T follicular helper cell (primary cell): ENCODE measurements at places on chromosomes 11 and 22.

DNA sequence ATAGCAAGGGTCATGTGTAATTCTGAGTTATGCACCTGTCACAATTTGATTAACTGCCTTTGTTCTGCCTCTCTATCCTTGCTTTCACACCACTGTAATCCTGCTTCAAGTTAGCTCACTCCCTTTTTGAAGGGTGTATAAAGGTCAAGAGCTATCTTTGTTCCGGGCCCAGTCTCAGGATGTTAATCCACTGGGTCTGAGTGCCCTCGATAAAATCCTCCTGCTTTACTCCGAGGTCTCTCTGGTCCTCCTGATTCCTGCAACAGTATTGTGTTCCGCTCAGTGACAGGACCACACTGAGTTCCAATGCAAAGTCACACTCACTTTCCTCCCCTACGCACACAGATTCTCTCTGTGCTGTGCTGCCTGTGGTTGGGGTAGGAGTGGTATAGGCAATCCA, 186.5 kb downstream of the DYNC2H1 start:
- DNase-seq, result no peak

DNA sequence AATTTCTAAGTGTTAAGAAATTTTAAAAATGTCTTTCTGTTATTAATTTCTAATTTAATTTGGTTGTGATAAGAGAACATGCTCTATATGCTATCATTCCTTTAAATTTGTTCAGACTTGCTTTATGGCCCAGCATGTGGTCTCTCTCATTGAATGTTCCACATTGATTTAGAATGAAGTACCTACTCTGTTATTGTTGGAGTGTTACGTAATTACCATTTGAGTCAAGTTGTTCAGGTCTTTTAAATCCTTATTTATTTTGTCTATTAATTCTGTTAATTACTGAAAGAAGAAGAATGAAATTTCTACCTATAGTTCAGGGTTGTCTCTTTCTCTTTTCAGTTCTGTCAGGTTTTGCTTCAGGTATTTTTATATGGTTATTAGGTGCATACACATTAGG, 57.0 kb downstream of the PRMT3 start:
- DNase-seq, result no peak

- DNase-seq, result no peak
Observed at GRCh38 chr22:40326905-40327735, 19.2 kb upstream of the ADSL start.

DNA sequence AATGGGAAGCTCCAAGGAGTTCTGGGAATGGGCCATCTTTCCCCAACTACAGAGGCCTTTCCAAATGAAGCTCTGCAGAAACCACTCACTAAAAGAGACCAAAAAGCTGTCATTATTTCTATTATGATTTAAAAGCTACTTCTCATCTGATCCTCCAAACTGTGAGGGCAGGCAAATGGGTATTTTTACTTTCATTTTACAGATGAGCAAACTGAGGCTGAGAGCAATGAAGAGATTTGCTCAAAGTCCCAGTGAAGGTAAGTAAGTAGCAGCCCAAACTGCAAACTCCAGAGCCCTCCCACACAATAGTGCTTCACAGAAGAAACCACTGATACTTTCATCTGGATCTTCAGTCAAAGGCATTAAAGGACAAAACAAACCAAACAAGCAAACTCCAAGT, 1.4 kb downstream of the RSPH14 start:
- DNase-seq, result no peak

DNA sequence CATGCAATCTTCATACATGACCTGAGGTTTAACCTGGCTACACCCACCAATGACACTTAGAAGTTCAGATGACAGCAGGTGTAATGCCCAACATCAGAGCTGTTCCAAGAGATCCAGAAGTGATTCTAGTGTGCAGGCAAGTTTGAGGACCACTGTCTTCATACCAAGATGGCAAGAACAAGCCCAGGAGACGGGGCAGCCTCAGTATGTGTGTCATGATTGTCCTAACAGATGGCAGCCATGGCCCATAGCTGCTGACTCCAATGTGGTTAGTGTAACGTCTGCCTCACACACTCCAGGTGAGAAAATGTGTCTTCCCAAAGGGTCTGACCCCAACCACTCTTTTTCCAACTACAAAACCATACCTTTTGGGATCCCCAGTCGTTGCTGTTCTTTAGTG, 97.3 kb downstream of the ETS1 start:
- DNase-seq, result no peak

GRCh38 chr11:43982421-43982820, 40.0 kb downstream of the C11orf96 start:
- DNase-seq, result no peak

DNA sequence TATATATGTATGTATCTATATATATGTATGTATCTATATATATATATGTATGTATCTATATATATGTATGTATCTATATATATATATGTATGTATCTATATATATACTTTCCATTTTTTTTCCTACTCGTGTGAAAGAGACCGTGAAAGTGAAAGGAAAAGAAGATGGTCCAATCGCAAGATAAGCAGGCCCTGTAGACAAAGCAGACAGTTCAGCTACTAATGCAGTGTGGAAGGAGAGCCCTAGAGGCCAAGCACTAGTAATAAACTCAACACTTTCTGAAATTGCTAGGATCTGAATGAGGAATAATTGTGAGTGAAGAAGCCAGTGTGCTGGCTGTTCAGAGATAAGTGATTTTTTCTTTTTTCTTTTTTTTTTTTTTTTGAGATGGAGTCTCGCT, 47.2 kb downstream of the MCHR1 start:
- peak; percentile 10 for DNase-seq

DNA sequence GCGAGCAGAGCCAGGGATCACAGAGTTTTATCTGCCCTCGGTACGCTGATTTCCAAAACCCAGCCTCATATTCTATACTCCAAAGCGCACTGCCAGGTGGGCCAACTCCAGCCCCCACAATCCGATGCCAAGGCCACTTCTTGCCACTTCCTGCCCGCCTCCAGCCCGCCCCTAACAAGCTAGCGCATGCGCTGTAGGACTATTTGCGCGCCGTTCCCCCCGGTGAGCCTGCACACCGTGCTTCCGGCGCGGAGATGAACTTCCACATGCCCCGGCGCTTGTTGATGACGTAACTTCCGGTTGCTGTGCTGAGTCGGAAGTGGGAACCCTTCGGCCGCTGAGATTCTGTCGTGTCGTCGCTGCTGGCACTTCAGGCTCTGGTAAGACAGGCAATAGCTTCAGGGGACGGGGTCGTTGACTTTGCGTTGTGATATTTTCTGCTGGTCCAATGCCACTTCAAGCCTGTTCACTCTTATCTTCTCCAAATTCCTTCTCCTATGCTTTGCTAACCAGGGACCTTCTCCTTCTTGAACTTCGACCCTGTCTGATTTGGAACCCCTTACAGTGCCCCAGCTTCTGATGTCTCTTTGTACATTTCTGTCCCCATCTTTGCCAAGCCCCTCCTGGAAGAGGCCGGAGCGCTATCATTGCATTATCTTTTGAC, at the start of gene UBE4A:
Gene UBE4A, plus strand, starts transcription at position 306 of the 664 bp plus-strand sequence. CDS start 5,481 bp downstream, outside the sequence.
- peak; percentile 95 for DNase-seq

GRCh38 chr11:3942956-3943497, 87.6 kb downstream of the STIM1 start:
- no peak for DNase-seq

- DNase-seq, result no peak
Observed at GRCh38 chr22:48389916-48390315, 1437.8 kb downstream of the BRD1 start.

GRCh38 chr11:62540804-62541701, 5.6 kb downstream of the AHNAK start:
- DNase-seq, result no peak

DNA sequence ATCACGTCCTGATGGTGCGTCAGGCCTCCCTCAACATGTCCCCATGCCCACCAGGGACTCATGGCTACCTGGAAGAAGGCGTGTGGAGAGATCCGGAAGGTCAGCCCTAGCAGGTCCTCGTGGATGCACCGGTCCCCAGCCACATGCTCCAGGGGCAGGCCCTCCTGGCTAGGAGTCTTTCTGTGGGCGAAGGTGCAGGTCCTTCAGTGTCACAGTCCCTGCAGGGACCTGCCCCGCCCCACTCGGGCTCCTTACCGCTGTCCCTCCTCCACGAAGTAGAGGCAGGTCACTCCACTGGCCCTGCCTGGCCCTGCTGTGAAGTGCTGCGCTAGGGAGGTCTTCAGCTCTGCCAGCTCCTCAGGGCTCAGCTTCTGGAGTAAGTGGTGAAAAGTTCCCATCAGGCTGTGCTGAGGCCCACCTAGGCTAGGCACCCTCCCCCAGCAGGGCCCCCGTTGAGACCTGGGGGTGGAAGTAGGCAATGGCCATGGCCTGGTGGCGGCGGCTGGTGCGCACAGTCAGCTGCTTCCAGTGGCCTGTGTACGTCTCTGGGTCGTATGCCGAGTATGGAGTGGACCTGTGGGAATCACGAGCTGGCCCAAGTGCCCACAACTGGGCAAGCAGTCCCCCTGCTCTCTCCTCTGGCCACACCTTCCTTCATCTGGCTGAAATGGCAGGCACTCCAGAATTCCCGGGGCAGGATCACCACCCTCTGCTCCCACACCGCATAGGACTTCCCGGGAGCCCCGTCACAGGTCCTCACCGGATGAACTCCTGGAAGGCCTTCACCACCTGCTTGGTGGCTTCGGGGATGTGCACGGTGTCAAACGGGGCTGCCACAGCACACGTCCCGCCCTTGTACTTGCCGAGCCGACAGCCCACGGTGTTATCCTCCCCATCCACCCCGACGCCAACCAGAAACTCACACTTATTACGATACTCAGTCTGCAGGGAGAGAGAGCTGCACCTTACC, 1.1 kb upstream of the RANBP1 start:
- DNase-seq, result no peak

- DNase-seq, result peak; percentile 41
Observed at GRCh38 chr11:34250732-34251588, 106.8 kb downstream of the ABTB2 start.

DNA sequence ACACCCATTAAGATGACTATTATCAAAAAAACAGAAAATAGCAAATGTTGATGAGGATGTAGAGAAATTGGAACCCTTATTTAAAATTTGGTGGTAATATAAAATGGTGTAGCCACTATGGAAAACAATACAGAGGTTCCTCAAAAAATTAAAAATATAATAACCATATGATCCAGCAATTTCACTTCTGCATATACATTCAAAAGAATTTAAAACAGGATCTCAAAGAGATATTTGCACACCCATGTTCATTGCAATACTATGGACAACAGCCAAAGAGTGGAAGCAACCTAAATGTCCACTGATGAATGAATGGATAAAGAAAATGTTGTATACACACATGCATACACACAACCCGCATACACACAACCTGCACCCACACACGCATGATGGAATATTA, 102.2 kb downstream of the FAM168A start:
- DNase-seq, result no peak

- no peak for DNase-seq
Observed at GRCh38 chr11:94583213-94583865, 16.2 kb downstream of the PIWIL4 start.

DNA sequence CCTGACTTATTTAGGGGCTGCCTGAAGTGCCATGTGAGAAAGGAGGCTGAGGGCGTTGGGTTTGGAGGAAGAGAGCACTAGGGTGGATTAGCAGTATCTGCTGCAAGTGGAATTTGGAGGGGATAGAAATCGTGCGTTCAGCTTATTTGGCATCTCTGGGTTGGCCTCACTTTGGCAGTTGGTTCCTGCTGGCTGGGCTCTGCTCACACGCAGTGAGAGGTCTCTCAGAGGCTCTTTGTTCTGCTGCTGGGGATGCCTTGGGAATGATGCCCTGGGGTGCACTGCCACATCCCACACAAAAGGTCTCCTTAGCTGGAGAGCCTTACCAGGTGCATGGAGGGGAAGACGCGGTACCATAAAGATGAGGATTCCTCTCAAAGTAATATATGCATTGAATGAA, 17.7 kb upstream of the MICAL2 start:
- DNase-seq, result no peak

GRCh38 chr11:40885250-40885954, 574.0 kb downstream of the LRRC4C start:
- DNase-seq, result no peak

DNA sequence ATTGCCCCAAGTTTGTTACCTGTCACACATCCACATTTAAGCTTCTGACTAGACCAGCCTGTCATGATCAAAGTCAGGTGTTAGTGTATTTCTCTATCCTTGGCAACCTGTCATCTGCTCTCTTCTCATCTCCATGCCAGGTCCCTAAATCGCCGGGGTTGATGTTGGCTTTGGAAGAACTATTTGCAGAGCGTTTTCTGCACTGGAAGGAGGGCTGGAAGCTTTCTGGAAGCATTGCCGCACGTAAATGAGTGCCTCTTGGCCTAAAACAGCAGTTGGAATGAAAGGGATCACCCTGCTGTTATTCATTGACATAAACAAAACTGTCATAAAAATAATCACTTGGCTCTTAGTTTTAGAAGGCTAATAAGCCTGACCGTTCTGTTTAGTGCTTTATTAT, 1.4 kb downstream of the TTC12 start:
- DNase-seq, result no peak

DNA sequence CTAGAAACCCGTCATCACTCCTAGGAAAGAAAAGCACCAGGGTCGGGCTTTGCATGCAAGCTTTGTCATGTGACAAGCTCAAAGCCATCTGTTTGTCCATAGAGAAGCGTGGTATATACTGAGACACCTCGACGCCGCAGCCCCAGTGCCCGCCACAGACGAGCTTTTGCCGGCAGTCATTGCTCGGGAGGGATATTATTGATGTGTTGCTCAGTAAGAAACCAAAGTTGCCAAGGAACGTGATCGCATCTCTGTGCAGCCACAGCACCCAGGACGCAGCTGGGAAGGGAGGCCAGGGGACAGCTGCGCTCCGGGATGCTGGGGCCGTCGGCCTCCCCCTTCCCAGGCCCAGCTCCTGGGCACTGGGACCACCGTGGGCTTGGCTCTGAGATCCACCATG, 89.5 kb upstream of the KCNQ1OT1 start:
- no peak for DNase-seq

DNA sequence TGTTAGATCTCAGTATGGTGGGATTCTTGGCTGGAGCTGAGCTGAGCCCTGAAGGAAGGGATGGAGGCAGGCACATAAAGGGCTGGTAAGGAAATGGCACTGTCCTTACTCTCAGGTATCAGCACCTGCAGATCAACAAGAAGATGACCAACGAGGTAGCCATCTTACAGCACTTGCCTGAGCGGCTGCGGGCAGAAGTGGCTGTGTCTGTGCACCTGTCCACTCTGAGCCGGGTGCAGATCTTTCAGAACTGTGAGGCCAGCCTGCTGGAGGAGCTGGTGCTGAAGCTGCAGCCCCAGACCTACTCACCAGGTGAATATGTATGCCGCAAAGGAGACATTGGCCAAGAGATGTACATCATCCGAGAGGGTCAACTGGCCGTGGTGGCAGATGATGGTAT, 2.4 kb downstream of the CNGA4 start:
- DNase-seq, result no peak

GRCh38 chr22:37248251-37248650, 4.2 kb upstream of the RAC2 start:
- no peak for DNase-seq

DNA sequence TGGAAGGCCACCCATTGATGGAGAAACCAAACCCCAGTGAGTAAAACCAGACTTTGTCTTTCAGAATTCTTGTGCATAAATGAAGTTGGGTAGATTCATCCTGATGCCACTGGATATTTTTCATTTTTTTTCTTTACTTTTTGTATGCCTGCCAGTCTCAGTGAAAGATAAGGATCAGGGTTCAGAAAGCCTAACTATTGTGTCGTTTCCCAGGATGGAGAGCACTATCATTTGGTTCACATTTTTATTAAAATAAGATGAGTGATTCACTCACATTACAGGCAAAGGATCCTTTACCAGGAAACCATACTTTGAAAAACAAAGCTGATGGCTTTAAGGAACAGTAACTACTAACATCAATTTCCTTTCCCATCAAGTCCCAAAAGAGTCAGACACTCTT, 52.0 kb downstream of the ARFGAP2 start:
- no peak for DNase-seq

- DNase-seq, result no peak
Observed at GRCh38 chr22:26251869-26252268, 82.6 kb downstream of the SEZ6L start.

GRCh38 chr22:30344447-30345200, 12.1 kb downstream of the SF3A1 start:
- no peak for DNase-seq
